ENCODE measurements at places on chromosomes 11 and 22.

DNA sequence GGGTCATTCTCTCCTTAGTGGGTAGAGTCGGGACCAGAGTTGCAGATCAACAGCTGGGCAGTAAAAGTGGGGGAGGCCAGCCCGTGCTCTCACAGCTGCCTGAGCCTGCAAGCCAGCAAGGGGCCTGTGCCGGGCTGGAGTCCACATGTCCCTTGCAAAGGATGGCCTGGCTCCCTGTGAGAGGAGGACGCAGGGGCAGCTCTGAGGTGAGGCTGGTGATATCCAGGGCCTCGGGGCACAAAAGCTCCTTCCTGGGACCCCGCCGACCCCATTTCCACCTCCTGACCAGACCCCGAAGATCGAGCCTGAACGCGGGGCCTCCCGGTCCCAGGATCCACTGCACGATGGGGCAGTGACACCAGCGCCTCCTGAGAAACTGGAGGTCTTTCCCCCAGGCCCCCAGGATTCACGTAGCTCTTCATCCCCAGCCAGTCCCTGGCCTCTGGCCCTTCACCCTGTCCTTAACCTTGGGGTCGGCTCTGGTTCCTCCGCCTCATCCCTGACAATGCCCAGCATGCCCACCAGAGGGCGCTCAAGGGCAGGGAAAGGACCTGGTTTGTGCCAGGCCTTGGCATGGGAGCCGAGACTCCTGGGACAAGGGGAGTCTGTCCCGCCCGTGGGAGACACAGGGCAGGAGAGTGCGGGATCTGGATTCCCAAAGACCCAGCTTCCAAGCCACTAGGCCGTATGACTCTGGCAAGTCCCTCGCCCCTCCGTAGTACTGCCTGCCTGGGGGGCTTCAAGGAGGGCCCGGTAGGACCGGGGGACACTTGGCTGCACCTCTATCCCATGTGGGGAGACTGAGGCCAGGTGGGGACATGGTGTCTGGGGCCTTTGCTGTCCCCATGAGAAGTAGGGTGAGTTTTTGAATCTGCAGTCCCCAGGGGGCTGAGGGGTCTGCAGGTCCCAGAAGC, 17.8 kb upstream of the WNT7B start:
- DNase-seq, result no peak

- DNase-seq, result no peak
These were observed 4.5 kb downstream of the FXYD2 start for GRCh38 chr11:117820071-117820470.

GRCh38 chr11:45736424-45736823, 68.5 kb upstream of the SLC35C1 start:
- no peak for DNase-seq

DNA sequence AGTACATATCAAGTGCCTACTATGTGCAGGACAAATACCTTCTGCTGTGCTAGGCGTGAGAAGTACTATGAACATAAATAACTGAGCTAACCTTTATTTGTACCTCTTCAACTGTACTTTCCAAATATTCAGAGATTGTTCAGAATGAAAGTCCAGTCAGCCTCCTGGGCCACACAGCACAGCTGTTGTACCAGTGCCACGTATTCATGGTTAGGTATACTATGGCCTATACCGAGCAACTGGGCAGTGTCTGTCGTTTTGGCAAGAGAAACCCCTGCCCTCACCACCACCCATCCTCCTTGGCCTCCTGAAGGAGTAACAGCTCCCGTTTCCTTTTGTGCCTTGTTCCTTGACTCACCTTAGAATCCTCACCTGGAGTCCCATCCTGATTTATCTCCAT, 53.0 kb downstream of the RASSF10 start:
- no peak for DNase-seq

DNA sequence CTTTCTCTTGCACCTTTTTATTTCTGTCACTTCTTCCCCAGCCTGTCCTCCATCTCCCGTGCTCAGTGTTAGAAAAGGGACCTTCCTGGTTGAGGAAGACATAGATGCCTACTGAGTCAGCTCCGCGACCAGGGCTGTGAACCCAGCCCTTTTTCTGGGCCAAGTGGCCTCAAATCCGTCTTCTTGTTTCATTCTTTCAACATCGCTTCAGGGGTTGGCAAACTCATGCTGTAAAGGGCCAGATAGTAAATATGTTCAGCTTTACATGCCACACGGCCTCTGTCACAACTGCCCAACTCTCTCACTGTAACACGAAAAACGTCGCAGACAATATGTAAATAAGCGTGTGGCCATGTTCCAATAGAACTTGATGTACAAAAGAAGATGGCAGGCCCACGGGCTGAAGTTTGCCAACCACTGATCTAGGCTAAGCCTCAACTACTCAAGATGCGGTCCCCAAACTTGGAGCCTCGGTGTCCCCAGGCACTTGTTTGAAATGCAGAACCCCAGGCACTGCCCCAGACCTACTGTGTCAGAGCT, 338.4 kb downstream of the MN1 start:
- DNase-seq, result no peak

All from NCI-H187 treated with DMSO at 0.1 percent for 48 hours (cell line).